ENCODE measurements at places on chromosomes 2 and 18. TPM values are rescaled to one million over a fixed set of nuclear protein-coding genes. Genes with fewer than 3 reads are reported as not detected.
A peak's percentile ranks its signal among the peaks of the same experiment; 100 is the strongest.

DNA sequence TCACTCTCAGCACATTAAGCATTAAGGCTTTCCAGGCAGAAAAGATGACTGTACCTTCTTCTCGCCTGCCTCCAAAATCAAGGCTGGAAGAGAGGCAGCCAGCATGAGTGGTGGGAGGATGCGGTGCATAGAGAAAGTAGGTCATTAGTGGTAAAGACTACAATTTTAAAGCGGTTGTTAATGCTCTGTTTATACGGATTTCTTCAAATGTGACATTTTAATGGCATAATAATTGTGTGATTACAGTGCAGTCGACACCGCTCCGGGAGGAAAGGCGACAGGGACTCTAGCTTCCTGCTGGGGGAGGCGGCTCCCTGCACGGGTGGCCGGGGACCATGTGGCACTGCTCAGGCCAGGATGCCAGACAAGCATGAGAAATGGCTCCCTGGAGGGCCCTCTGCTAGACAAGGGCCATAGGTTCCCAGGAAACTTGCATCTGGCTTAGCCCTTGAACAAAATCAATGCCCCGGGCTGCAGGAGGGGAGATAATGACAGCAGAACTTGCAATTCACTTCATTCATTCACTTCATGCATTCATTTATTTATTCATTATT, 129.6 kb downstream of the GALNT14 start:
- DNase-seq = no peak

The DNAJC5G gene
- total RNA-seq = not detected

DNA sequence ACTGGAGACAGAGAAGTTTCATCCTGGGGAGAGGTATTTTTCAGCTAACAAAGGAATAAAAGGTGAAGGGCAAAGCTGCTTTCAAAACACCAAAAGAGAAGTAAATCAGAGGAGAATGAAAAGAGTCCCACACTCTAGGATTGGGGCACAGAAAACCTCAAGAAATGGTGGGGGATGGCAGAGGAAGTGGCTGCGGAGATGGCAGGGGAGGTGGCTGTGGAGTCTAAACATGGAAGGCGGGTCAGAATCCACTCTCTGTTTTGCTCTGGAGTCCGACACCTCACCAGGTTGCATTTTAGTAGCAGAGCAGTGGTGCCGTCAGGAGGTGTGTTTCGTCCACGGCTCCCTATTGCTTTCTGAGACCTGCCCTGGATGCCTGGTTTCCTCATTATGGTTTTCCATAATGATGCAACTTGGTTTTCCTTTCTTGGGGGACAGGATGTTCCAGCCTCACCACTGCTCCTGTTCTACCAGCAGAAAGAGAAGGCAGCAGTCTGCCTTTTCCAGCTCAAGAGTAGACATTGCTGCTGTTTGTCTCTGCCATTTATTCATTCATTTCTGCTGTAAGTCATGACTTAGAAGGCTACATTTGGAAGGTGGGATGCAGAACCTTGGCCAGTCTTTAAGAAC, 188.7 kb downstream of the ANKRD44 start:
- DNase-seq = no peak

The CYP27C1 gene
- 0.52 TPM for total RNA-seq

GRCh38 chr2:74290466-74291217, 52.6 kb downstream of the SLC4A5 start:
- no peak for DNase-seq

- no peak for DNase-seq
Observed at GRCh38 chr2:9214873-9215272, 8.3 kb downstream of the ASAP2 start.

- no peak for DNase-seq
Observed at GRCh38 chr18:52289392-52289791, 50.6 kb upstream of the DCC start.

DNA sequence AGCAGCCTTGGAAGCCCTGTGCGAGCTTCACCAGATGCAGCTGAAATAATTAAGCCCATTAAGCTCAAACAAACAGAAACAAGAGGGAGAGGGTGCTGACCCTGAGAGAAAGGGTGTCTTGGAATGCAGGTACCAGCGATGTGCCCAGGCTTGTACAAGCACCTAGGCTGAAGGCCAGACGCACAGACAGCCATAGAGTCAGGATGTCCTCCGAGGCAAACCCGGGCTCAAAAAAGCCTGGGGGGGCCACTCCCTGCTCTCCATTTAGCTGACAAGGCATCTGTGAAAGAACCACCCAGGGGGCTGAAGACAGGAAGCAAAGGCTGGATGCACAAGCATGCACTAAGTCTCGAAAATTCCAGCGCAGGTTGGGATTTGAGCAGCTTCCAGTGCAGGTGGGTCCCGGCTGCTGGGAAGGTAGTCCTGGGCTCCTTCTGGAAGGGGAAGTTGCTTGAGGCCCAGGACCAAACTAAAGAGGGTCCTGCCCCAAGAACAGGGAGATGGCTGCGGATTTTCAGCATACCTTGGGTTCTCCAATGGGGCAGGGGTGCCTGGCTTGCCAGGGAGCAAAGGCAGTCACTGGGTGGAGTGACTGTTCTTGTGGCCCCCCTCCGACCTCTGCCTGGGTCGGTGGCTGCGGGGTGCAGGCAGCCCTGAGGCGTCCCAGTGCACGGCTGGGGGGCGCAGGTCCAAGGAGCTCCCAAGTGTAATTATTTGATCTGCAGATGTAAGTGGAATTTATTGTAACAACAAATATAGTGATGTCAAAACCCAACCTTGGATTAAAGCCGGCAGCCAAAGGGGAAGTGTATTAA, 5.9 kb downstream of the GBX2 start:
- DNase-seq = no peak

- no peak for DNase-seq
Observed at GRCh38 chr2:24874035-24874434, 46.0 kb downstream of the ADCY3 start.

DNA sequence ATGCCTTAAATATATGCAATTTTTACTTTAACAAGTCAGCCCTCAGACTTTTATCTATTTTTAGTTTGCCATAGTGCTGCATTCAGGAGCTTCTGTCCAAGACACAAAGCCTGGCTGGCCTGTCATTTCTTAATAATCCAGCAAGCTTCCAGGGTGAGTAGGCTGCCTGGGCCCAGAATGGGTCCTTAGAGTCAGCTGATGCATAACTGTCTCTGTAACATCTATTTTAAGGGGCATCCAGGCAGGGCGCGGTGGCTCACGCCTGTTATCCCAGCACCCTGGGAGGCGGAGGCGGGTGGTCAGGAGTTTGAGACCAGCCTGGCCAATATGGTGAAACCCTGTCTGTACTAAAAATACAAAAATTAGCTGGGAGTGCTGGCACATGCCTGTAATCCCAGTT, 11.8 kb upstream of the GNLY start:
- no peak for DNase-seq

The SPP2 gene
- total RNA-seq = not detected

DNA sequence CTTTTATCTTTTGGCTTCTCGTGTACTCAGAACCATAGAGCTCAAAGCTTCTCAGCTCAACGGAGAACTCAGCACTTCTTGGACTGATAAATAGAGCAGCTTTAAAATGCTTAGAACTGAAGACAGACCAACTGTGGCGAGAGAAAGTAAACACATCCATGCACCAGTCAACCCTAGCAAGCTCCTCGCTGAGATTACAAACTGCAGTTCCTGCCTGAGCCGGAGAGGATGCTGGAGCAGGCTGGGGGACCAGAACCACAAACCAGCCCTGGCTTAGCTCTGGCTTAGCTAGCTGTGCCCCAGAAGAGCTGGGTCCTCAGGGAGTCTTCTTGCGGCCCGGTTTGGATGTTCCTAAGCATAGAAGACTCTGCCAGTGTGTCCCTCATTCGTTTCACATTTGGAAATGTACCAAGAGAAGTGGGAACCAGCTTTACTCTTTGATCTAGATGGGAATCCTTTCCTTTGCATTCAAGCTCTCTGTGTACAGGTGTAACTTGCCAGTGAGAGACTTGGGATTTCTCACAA, 5.6 kb downstream of the PAX8 start:
- no peak for DNase-seq

- DNase-seq = no peak
Observed at GRCh38 chr2:221554769-221555493, 17.2 kb downstream of the EPHA4 start.

DNA sequence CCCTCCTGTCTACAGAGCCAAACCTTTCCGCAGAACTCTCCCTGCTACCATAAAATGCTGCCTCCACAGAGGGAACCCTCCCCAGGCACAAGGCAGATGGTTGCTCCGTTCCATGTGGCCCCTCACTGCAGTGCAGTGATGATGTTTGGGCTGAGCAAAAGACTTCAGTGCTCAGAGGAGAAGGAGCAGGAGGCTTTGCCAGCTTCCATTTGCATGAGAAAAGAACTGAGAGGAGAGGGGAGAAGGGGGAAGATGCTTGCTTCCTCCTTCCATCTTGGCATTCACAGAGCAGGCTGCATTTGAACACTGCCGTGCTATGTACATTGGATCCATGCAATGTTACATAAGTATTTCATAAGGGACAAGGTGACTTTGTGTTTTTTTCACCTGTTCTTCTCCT, 46.6 kb upstream of the TMEM200C start:
- DNase-seq = no peak

DNA sequence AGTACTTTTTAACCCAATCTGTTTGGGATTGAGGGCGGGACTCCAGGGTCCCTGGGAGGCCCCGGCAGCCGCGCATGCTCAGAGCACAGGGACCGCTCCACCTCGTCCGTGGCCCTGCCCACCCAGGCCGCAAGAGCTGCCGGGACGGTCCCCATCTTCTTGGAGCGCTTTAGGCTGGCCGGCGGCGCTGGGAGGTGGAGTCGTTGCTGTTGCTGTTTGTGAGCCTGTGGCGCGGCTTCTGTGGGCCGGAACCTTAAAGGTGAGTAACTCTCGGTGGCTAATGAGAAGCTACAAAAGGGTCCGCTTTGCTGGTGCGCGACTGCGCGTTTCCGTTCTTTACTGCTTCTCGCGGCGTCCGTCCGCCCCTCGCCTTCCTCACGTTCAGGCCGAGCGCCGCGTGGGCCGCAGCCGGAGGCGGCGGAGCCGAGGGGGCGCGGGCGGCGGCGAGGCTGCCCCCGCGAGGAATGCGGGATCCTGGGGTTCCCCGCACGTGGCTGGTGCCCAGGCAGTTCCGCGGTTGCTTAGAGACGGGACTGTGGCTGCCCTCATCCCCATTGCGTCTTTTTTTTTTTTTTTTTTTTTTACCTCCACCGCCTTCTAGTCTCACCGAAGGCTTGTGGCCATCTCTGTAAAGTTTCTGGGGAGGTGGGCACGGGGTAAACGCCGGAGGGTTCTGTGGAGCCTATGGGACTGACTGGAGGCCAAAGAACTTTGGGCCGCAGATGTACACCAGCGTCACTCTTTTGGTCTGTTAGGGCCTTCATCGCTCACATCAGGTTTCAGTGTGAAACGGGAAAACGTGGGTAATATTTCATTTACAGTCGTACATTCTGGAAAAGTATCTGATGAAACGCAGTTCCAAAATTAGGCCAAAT, at the start of gene SSB:
TSS of gene SSB (plus strand) at position 154 of the 875 bp plus-strand sequence. CDS start 2,090 bp downstream, outside the sequence.
- peak; percentile 49 for DNase-seq

The GAL3ST2 gene
- total RNA-seq = not detected

GRCh38 chr2:223513771-223514455, 88.2 kb downstream of the SCG2 start:
- DNase-seq = no peak

- no peak for DNase-seq
Observed at GRCh38 chr2:227415538-227416424, 28.0 kb upstream of the SCYGR1 start.

DNA sequence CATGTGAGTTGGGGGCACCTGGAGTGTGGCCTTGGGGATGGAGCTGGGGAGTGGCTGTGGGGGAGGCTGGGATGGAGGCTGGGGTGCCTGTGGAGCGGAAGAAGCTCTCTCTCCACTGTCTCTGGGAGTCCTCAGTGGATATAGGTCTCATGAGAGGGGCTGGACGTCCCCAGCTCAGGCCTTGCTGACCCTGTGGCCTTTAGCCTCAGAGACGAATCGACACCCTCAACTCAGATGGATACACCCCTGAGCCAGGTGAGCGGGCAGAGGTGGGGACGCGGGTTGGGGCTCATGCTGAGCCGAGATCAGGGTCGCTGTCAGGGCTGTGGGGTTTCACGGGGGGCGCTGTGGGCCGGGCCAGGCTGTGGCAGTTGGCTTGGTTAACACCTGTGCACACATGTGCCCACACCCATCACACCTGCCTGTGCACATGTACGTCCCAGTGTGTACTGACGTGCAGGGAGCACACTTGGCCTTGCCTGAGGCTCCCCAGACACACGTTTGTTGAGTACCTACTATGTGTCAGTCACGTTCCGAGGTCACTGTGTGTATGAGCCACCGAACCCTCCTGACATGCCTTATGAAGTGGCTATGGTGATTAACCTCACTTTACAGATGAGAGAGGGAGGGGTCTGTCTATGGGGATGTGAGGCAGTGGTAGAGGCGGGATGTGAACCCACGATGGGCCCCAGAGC, 20.1 kb downstream of the ZAP70 start:
- DNase-seq = no peak

The ERBB4 gene
- total RNA-seq = 1.4 TPM

DNA sequence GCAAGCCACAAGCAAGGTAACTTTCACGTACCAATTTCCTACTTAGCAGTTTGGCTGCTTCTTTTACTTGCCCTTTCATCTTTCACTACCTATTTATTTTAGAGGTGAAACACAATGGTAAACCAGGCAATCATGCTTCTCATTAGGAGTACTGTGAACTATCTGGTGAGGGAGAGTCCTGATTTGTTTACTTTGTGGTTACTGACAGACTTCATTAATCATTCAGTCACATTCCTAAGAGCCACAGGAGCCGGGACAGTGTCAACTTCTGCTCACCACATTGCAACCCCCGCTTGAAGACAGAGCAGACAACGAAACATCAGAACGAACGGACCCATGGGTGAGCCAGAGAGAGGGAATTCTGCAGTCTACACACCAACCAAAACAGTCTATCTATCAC, 28.8 kb downstream of the TUBB6 start:
- DNase-seq = no peak

The SFXN5 gene
- total RNA-seq = 8.4 TPM

DNA sequence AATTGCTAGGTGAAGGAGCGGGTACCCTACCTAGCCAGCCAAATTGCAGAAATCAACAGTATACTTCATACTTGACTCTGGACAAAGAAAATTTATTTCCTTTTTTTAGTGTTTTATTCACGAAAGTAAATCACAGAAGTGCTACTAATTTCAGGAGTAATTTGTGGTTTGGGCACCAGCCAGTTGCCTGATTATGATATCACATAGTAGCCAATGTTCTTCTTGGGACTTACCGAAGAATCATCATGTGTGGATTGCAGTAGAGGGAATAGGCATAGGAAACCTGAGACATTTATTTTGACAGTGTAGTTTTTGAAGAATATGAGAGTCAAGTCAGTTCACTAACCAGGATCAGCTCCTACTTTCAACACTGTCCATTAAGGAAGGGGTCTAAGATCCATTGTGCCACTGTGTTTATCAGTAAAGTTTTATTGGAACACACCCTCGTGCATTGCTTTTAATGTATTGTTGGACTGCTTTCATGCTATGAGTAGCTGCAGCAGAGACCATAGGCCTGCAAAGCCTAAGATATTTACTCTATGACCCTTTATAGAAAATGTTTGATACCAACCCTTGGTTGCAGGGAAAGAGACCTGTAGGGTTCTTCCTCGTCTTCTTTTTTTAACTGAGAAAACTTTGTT, 32.1 kb downstream of the TNFRSF11A start:
- no peak for DNase-seq

GRCh38 chr2:130740671-130741070, 11.8 kb downstream of the GPR148 start:
- DNase-seq = no peak

The SP100 gene
- 34.4 TPM for total RNA-seq

Data from epithelial cell of proximal tubule (primary cell).